ENCODE measurements at places on chromosomes 11 and 22.

DNA sequence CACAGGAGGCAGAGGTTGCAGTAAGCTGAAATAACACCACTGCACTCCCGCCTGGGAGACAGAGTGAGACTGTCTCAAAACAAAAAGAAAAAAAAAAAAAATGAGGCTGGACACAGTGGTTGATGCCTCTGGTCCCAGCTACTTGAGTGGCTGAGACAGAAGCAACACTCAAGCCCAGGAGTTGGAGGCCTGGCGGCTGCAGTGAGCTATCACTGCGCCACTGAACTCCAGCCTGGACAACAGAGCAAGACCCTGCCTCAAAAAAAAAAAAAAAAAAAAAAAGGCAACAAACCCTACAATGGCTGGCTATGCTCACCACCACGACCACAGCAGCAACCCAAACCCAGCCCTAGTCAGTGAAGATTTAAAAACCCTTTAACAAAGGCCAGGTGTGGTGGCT lies 8.2 kb downstream of the NAP1L4 start:
- DNase-seq, result no peak

- no peak for DNase-seq
Measured at GRCh38 chr11:17683377-17684161, 35.8 kb upstream of the MYOD1 start.

DNA sequence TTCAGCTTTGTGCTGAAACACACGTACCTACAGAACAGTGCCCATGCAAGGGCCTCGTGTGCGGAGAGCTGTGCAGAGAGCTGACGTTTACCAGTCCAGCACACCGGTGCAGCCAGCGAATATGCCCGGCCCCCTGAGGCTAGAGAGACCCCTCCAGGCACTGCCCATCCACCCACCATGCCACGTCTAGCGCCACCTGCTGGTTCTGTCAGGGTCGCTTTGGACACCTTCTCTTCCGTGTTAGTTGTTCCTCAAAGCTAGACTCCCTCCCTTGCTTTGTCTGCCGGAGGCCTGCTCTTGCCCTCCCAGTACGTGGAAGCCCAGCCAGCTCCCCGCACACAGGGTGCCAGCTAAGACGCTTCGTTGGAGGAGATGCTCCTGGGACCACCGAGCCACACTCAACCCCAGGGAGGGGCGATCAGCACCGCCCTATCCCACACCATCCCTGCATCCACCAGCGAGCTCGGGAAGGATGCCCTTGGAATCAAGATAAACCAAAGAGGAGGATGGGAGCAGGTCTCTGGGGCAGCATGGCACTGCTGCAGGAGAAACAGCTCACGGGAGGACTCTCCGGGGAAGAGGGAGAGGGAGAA lies 43.4 kb downstream of the CPT1A start:
- DNase-seq, result peak; percentile 52

GRCh38 chr22:25202290-25202921 lies 2.7 kb downstream of the CRYBB3 start:
- peak; percentile 55 for DNase-seq

DNA sequence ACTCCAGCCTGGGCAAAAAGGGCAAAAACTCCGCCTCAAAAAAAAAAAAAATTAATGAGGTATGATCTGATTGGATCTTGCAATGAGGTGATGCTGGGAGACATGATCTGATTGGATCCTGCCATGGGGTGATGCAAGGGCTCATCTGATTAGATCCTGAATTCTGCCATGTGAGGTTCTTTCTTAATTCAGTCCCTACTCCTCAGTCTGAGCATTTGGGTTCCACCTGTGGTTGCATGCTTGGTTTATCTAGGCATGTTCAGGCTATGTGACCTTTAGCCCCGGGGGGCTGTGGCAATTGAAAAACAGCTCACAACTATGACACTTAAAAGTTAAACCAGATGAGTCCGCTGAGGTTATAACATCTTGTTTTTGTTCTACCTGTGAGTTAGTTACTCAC lies 4.8 kb upstream of the TRIM6 start:
- DNase-seq, result no peak

DNA sequence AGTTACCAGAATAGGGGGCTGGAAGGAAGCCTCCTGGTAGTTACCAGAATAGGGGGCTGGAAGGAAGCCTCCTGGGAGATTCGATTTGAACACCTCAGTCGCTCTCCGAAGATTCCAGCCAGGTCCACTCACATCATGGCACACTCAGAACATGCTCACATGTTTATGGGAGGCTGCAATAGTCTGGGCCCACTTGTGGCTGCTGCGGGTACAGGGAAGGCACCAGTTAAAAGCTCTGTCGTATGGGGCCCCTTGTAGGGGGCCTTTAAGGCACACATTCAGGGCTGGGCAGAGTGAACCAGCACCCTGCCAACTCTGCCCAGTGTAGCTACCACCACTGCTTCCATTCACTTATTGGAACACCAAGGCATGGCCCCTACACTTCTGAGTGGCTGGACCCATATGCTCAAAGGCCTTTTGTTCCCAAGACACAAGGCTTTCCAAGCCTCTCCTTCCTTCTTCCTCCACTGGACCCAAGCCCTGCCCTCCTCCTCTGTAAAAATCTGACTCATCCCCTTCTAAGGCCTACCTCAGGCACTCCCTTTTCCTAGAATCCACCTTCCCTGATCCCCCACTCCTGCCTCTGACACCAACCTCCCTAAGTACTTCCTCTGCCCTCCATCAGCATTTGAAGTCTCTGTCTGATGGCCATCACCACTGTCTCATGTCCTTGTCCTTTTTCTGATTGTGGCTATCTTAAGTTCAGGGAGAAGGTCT lies 28.0 kb downstream of the USP35 start:
- DNase-seq, result no peak

- peak; percentile 57 for DNase-seq
Measured at GRCh38 chr11:57778318-57779037, 16.9 kb downstream of the CTNND1 start.

- DNase-seq, result no peak
Measured at GRCh38 chr22:24816806-24817205, 10.8 kb downstream of the SGSM1 start.

- no peak for DNase-seq
Measured at GRCh38 chr11:37718431-37718999, 1120.5 kb upstream of the RAG2 start.

DNA sequence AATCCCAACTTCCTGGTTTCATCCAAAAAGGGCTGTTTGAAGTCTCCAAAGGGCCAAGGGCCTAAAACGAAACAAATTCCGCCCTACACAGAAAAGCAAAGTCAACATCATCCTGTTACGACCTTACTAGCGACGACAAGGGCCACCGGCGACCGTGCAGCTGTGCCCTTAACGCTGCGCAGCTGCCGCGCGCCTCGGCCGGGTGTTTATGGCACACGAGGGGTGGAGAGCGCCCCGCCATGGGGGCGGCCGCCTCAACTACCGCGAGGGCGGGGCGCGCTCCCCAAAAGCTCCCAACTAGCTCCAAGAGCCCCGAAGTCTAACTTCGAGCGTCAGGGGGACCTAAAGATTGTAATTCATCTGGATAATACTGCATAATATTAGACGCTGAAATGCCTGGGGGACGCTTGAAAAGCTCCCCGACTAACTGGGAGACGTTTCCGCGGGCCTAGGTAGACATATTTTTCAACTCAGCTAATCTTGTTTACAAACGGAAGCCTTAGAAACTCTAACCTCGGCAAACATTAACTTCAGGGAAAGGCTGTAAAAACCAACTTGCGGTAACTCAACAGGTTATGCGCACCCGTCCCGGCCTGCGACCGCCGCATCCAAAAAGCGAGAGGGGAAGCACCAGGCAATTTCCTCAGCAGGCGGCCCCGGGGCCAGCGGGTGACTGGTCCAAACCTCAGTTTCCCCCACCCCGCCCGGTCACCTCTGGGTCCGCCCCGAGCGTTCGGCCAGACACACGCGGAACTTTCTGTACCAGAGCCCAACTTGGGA lies 694 bp downstream of the TMEM123 start:
- peak; percentile 75 for DNase-seq

DNA sequence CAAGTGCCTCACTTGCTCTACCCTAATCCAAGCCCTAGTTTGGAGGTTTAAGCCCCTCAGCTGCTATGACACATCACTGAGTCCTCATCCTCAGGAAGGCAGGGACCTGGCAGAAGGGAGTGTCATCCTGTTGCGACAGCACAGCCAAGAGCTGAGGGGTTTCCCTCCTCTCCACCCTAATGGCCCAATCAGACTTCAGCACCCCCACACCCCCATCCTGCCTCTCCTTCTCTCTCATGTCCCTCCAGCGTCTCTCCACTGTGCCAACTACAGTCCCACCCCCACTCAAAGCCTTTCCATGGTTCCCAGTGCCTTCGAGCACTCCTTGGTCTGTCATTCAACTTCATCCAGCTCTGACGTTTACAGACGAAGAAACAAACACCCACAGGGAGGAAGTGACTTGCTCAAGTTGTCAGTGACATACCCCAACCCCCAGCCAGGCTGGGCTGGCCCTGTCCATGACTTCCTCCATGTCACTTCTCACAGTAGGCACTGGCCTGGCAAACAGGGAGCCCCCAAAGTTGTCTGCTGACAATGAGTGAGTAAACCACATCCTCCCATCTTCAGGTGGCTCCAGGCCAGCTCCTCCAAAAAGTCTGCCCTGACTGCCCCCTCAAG lies 15.6 kb downstream of the ARAP1 start:
- peak; percentile 89 for DNase-seq

GRCh38 chr11:1351278-1351937 lies 38.3 kb upstream of the BRSK2 start:
- DNase-seq, result no peak

DNA sequence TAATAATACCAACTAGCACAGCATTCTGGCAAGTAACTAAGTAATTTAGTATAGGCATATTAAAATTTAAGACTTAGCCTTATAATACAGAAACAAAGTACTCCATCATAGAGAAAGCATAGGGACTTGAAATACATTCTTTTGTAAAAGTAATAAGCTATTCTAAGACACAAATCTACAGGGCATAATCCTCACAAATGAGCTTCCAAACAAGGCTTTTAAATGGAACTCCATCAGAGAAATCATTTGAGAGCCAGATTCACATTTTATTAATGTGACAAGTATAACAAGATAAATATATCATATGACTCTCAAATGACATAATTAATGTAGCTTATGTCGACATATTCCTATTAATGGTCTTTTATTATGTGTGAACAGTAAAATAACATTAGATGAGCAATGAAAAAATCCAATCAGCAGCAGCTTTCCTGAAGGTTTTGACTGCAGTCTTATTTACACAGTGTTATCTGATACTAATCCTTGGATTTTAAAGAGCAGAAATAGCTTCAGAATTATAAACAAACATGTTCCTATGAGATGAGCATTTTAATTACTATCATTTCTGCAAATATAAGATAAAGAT lies 241.4 kb downstream of the TTC28 start:
- DNase-seq, result no peak

DNA sequence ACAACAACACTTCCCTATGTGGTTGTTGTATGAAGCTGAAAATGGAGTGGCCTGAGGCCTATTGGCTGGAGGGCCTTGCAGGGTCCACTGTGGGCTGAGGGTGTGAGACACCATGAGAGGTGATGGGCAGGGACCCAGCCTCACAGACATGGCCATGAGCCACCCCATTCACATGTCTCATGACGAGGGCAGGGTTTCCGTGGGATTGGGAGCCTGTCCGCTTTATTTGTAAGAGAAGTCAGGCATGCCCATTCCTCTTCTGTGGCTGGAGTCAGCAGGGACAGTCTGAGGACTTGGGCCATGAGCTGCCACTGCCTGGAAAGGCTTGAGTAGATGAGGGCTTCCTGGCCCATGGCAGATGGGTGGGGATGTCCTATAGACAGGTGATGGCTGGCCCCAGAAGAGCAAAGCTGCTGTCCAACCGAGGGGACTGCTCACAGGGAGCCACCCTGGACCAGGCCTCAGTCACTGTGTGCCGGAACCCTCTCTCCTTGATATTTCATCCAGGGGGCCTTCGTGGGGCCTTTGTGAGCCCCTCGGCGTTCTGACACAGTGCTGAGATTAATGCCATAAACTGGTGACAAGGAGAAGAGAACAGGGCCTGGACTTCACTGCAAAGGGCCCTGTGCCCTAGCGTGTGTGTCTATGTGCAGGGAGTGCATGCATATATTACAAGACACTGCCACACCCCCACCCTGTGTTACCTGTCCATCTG lies 971.9 kb downstream of the BRD1 start:
- no peak for DNase-seq

DNA sequence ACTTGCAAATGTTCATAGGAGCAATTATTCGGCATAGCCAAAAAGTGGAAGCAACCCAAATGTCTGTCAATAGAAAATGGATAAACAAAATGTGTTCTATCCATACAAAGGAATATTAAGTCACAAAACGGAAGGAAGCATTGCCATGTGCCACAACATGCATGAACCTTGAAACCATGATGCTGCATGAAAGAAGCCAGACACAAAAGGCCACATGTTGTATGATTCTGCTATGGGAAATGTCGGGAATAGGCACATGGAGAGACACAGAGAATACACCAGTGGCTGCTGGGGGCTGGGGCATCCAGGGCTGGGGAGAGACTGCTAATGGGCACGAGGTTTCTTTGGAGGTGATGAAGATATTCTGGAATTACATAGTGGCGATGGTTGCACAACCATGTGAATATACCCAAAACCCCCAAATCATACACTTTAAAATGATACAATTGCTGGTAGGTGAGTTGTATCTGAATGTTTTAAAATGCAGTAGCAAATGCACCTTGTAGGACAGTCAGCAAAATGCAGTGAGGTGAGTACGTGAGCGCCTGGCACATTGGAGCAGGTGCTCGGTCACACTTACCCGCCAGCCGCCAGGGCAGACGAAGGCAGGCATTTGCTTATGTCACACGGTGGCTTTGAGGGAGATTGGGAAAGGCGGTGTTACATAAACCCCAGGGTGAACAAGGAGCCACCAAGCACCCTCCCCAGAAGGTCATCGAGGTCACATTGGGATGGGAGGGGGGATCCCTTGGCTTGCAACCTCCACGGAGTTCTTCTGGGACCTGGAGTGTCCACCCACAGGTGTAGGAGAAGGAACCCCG lies 6.3 kb upstream of the OSM start:
- no peak for DNase-seq

- peak; percentile 49 for DNase-seq
Measured at GRCh38 chr11:62721994-62722393, 5.3 kb downstream of the HNRNPUL2 start.

DNA sequence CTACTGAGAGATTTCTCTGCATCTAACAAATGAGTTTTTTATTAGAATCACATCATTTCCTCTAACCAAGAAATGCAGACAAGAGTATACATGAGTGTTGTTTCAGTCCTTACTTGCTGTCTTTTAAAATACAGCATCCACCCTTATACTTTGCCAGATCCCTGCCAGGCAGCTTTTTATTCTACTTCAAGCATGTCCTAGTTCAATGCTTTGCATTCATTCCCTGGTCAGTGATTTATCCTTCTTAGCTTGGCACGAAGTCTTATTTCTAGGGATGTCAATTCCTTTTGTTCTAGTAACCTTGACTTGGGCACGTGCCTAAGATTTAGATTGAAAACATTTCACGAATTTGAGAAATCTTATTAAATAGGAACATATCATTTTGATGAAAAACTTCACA lies 307.2 kb upstream of the MPPED2 start:
- DNase-seq, result no peak

Data from KBM-7 (cell line).